ENCODE measurements at places on chromosomes 6 and 20.

DNA sequence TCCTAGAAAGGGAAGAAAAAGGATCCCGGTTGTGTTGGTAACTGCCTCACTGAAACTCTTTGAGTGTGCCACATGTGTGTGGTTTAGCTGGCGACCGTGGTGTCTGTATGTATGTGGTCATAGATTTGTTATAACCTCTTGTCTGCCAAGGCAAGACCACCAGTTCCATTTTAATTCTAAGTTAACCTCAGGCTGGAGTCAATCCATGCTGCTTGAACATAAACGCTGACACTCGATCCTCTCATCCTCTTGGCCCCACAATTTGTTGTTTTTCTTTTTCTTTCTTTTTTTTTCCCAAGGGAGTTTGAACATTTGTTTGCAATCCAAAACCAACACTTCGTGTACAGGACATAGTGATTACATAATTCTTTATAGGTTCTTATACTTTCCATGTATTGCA lies 318.9 kb upstream of the JAG1 start:
- no peak for DNase-seq

DNA sequence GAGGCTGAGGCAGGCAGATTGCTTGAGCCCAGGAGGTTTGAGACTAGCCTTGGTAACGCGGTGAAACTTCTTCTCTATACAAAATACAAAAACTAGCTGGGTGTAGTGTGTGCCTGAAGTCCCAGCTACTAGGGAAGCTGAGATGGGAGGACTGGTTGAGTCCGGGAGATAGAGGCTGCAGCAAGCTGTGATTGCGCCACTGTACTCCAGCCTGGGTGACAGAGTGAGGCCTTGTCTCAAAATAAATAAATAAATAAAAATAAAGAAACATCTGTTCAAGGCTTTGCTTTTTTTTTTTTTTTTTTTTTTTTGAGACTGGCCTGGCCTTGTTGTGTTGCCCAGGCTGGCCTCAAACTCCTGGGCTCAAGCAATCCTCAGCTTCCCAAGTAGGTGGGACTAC lies 23.7 kb upstream of the SLC23A2 start:
- DNase-seq = no peak

DNA sequence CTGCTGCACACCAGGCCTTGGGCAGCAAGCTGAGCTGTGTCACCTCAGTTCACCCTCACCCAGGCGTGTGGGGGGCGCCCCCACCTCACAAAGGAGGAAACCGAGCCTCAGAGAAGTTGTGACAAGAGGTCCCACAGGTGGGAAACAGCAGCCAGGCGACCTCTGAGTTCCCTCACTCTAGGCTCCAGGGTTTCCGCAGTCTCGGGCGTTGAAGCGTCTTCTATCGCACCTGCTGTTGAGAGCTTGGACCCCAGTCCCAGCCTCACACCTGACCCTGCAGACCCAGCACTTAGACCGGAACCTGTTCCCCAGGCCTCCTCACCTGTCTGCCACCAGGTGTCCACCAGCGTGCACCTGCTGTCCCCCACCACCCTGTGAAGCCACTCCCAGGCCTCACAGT lies 22.3 kb upstream of the APMAP start:
- no peak for DNase-seq

DNA sequence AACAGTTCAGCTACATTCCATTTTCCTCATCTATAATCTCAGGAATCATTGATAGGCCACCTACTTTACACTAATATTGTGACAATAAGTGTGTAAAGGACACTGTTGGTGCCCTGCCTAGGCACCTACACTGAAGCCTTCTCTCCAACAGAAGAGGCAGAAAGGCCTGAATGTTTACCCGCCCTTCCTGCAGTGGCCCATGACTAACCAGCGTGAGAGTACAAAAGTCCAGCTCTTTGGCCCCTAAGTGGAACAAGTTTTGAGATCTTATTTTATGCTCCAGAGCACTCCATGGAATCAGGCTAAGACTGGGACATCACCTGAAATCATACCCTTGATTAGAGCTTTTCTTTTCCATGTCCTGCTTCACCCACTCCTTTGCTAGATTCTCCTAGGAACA lies 359.7 kb downstream of the ARHGAP18 start:
- DNase-seq = no peak

DNA sequence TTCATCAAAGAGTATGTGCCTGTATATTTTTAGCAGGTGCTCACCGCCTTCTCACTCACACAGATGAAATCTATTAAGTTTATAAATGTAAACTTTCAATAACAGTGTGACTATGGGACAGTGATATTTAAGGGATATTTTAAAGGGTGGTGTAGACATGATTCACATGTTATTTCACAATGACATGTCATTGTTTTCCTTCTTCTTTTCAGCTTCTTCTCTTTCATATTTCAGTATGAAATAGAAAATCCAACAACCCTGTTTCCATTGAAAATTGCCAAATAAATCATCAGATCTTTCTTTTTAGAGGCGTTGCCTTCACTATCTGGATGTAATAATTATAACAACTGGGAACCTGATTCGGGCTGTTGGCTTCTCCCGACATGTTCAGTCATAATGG lies 54.8 kb downstream of the PFDN4 start:
- DNase-seq = no peak

- no peak for DNase-seq
These were observed at the start of gene PCK1 for GRCh38 chr20:57560554-57561355. PCK1 (plus strand) TSS chr20:57561110; CDS start chr20:57561412, 302 bp downstream.

- DNase-seq = no peak
These were observed 3.3 kb downstream of the FOXQ1 start for GRCh38 chr6:1315201-1315559.

GRCh38 chr6:37858363-37858762 lies 38.8 kb downstream of the ZFAND3 start:
- no peak for DNase-seq

GRCh38 chr6:125170376-125170775 lies 16.8 kb downstream of the TPD52L1 start:
- no peak for DNase-seq

DNA sequence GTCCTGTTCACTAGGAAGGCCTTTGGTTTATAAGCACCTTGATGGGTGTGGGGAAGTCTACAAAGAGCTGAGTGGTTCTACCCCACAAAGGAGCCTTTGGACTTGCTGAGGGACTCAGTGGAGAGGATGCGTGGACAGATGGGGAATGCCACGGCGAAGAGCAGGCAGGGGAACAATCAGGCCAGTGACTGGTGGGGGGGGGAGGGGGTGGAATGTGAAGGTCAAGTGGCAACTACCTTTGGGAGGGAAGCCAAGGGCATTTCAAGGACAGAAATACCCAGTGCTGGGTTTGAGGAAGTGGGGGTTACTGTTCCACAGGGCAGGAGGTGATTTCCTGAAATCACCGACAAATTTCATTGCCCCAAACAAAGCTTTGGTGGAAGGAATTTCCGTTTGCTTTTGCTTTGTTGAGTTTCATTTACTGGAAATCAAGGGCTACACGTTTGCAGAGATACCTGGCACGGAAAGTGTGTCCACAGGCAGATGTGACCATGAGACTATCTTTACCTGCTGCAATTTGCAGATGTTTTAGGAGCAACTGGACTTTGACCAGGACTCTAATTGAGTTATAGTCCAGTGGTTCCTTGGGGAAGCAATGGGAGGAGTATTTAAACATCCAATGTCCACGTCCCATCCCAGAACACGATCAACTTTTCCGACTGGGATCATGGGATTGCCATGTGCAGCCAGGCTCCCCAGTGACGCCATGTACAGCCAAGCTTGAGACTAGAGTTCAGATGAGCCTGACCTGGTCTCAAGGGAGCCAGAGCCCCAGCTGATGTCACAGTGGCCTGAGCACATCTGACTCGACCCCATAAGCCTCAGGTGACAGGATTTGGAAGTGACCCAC lies 8.0 kb downstream of the CST3 start:
- DNase-seq = no peak

All from GM18507 (cell line).